ENCODE measurements at places on chromosomes 2 and 18.

DNA sequence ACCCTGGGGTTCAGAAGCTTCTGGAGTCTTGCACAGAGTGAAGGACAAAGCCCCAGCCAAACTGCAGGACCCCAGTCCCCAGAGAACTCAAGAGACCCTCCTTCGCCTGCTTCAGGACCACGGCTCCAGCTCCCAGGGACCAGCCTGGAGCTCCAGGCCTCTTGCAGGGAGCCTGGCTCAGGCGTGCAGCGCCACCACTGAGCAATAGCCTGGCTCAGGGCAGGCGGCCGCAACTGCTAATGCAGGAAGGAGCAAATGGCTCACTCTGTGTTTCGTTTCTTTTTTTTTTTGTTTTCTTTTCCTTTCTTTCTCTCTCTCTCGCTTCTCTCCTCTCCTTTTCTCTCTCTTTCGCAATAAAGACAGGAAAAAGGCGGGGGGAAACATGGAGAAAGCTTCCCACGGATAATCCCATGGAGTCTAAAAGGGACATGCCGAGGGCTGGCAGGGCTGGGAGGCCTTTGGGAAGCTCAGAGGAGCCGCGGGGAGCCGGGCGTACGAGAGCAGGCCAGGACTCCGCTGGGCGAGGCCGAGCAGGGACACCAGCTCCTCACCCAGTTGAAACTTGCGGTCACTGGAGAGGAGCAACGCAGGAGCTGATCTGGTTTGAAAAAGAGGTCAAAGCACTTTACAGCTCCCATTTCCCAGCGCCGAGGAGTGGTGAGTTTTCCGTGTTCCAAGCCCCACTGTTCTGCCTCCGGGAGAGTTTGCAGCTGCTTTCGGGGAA lies 244.8 kb downstream of the TWIST2 start:
- DNase-seq = no peak

DNA sequence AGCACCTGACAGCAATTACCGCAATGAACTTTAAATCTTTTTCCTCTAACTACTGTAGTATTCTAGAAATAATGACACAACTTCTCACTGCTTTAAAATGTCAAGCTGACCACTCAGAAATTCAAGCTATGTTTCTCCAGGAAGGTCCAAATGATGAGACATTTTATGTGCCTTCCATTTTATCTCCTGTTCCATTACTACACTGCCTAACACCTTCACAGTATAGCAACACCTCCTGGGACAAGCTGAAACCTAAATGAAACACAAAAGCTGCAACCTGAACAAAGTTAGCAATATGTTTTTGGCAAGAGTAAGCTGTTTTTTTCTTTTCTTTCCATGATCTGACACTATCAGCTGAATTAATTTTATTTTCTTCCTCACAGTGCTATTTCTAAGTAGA lies 81.9 kb downstream of the IKZF2 start:
- DNase-seq = no peak

GRCh38 chr2:193446967-193447366 lies 1252.2 kb upstream of the TMEFF2 start:
- DNase-seq = no peak

DNA sequence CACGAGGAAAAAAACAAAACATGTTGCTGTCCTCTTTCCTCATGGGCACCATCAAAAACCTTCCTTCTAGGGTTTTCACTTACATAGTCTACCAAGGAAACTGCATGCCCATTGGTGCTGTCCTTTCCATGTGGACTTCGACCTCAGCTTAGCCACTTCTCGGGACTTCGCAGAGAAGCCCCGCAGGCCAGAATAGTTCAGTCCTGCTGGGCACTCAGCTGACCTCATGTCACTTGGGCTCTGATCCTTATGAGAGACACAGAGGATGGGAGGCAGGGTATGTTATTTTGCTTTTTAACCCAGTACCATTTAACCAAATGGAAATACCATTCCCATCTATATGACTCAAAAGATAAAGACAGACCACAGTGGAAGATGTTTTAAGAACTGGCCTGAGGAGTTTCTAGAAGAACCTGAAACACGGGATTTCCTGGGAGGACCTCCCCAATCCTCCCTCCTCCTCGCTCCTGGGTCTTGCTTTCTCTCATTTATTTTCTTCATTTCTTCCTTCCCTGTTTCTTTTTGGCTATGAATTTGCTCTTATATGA lies 28.4 kb downstream of the AAK1 start:
- DNase-seq = no peak

DNA sequence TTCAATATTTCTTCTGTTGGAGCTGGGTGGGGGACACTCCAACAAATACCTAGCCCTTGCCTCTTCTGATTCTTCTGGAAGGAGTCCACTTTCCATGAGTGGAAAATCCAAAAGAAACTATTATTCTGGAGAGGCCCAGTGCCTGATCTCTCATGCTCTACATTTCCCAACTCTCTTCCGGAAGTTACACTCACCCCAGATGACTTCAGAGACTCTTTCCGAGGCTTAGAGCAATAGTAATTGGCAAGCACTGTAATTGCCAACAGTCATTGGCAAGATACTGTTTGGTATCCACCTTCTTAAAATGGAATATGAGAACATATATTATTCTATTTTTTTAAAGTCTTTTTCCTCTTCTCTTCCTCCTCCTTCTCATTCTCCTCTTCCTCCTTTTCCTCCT lies 60.5 kb upstream of the CYRIA start:
- no peak for DNase-seq

DNA sequence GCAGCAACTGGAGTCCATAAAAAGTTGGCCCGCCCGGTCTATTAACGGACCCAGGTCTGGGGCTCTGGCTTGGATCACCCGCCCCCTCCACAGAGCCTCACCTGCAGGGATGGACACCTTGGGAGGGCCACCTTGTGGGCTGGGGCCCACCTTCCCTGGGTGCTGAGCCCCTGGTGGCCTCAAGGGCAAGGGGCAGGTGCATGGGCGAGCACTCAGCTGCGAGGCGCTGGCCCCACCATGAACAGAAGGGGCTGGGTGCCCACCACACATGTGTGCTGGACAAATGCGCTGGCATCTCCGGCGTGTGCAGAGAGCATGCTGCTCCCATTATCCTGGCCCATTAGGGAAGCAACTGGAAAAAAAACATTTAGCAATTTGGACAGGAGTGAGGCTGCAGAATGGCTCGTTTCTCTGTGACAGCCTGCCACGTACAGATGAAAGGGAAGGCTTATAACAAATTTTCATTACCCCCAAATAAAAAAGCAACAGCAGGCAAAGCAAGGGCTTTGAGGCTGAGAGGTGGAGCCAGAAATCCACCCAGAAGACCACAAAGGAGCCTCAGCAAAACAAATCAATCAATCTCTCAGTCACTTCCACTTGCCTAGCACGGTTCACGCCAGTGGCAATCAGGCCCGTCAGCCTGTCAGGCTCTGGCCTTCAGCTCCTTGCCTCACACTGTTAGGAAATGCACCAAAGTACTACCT lies 253.1 kb upstream of the ZNF521 start:
- no peak for DNase-seq

DNA sequence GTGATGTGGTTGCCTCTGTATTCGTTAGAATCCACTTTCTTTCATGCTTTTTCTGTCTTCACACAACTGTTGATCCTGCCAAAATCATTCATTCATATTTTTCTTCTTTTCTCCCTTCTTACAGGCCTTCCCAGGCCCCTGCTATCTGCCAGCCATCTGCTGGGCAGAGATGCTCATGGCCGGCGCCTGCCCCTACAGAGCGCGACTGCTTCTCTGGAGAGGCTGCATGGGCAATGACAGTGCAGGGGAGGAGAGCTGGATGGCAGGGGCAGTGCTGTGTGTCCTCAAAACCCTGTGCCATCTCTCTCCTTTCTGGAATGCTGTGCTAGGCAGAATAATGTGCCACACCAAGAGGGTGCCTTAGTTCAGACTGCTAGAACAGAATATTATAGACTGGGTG lies 125.2 kb downstream of the INHBB start:
- DNase-seq = no peak

- no peak for DNase-seq
Observed at GRCh38 chr2:238717084-238717483, 130.8 kb upstream of the TWIST2 start.

DNA sequence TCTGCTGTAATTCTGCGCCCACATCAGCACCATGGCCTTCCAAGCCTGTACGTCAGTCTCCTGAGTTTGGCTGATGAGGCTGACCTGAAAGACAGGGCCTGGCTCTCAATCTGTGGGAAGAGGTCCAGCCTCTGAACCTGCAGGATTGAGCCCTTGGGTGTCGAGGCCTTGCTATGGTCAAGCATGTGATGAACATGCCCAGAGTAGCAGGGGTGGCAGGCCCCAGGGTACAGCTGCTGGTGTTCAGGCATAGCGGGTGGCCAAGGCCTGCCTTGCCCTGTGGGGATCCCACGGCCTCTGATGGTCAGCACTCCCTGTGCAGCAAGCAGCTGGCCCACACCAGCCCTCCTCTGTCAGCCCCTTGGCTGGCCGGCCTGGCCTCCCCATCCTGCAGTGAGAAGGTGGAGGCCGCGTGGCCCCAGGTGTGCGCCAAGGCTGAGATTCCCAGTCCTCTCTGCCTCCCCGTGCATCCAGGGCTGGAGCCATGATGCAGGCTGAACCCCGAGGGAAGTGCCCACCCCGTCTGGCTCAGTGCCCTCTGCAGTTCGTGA lies 298.4 kb downstream of the NDUFA10 start:
- peak; percentile 45 for DNase-seq

- peak; percentile 94 for DNase-seq
Observed at GRCh38 chr18:55321265-55322177, 266.5 kb downstream of the TCF4 start.

DNA sequence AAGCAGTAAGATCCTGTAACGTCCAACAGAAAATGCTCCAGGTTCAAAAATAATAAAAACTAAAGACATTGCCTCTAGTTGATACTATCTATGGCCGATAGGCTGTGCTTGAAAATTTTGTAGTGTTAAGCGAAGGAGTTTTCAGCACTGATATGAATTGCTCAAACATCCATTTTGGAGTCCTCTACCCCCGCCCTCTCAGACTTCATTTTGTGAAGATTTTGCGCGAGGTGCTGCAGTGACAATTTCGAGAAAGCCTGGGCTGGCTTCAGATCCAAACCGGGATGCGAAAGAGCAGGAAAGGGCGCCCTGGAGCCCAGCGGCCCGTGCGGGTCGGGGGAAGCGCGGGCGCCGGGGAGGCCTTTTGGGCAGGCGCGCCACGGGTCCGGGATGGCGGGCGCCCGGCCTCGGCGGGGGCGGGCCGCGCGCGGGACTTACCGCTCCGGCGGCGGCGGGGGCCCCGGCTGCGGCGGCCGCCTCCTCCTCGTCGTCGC lies 1.8 kb downstream of the SP3 start:
- DNase-seq = no peak

GRCh38 chr2:192026059-192026824 lies 168.5 kb downstream of the TMEFF2 start:
- no peak for DNase-seq

DNA sequence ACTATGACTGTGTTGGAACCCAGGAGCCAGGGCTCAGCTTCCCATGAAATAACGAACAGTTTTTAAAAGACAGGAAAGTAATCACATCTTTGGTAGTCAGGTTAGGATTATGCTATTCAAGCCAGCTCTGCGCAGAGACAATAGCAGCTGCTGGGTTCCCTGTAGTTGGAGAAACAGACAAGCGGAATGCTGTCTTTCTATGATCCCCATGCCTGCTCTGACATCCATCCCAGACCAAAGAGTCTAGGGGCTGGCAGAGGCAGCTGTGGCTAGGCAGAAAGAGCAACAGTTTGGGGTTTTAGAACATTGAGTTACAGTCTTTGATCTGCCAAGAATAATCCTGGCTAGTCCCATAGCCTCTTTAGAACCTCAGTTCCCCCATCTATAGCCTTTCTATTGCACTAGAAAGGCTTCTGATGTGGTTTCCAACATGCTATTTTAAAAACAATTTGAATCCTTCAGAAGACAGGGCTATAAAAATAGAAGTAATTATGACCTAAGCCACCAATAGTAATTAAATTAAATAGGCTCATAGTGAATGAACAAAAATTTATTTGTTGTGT lies 146.8 kb downstream of the MTX2 start:
- no peak for DNase-seq

DNA sequence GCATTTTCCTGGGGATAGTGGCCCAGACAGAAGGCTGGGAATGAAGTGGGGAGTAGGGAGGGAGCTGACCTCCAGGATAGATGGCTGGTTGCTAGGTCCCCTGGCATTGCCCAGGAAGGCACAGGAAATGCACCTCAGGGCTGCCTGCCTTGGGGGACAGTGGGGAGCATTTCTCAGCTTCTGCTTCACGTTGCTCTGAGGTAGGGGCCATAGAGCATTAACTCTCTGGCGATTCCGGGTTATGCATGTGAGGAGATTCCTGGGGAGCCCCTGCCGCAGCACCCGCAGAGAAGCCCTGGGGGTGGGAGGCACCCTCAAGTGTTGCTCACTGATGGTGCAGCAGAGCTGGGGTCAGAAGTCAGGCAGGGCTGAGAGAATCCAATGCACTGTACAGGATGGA lies 256.5 kb downstream of the CYP26B1 start:
- DNase-seq = no peak

- no peak for DNase-seq
Observed at GRCh38 chr2:5316001-5316490, 376.1 kb upstream of the SOX11 start.

DNA sequence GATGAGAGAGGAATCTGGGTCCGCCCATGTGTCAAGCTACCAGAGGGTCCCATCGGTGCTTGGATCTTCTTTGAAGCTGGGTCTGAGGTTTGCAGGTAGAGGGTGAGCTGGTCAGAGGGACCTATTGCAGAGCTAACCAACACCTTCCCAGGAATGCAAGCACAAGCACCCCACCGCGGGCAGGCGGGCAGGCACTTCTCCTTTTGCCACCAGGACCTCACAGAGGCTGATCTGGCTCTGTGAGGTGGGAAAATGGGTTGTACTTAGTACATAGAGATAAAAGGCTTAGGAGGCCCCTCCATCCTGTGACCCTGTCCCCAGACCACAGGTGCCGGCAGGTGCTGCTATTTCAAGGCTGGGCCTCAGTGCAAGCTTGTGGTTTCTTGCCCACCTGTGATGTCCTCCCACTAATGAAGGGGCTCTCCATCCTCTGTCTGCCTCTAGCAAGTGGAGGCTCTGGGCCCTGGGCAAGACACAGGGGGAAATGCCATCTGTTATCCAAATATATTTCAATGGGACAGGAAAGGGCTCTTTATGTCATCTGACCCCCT lies 31.4 kb upstream of the IL37 start:
- no peak for DNase-seq

- no peak for DNase-seq
Observed at GRCh38 chr18:37188016-37188791, 359.3 kb downstream of the KIAA1328 start.

GRCh38 chr2:2648094-2648493 lies 317.0 kb upstream of the MYT1L start:
- no peak for DNase-seq

DNA sequence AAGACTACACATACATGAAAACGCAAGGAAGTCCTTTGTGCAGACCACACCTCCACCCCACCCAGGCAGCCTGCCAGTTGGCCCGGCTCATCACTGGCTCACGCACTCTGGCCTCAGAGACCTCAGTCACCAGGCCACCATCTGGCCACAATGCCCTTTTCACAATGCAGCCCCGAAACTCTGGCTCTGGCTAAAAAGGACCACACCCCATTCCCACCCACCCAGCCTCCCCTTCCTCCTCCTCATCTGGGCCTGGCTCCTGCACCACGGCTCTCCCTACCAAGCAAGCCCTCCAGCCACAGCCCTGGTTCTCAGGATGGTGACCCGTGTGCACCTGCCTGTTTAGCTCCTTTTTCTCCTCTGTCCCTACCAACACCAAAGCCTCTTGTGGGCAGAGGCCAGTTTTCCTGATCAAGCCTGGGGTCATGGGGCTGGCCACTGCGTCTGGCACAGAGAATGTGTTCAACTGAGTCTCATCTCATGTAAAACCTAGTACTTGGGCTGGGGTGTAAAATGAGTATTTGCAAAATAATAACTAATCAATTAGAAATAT lies 7.4 kb downstream of the HDAC4 start:
- DNase-seq = peak; percentile 74

- DNase-seq = no peak
Observed at GRCh38 chr2:191321861-191322662, 76.9 kb downstream of the MYO1B start.
